ENCODE measurements at places on chromosomes 12 and 14. TPM values are rescaled to one million over a fixed set of nuclear protein-coding genes. Genes with fewer than 3 reads are reported as not detected.

Gene TOMM20L
- polyA plus RNA-seq: 0.56 TPM

DNA sequence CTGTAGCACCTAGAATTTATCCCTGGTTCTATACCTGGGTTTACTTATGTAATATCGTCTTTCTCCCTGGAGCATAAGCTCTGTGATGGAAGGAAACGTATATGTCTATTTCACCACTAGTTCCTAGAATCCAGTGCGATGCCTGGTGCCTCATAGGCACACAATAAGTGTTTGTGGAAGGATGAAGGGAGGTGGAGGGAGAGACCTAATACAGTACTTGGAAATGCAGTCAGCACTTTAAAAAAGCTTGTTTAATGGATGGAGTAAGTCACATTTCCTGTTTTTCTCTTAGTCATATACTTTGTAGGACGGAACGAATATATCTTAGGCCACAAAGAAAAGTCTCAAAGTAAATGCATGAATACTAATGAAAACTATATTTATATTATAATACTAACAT lies 186.5 kb upstream of the HMGA2 start:
- no peak for DNase-seq

DNA sequence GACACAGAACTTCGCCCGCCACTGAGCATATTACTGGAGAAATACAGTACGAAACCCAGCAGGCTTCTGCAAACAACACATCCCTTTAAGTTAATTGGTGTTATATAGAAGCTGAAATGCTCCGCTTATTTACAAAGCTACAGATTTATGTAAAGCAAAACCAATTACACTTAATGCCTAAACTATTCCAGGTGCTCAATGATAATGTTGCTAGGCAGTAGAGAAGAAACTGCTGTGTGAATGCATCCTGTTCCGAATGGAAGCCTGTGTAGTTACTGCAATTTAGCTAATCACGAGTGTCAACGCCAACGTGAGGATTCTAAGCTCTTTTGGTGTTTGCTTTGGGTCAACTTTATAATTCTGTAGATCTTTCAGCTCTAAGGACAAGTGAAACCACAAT lies 89.8 kb downstream of the SLC15A5 start:
- DNase-seq: no peak

Gene LYZ
- 29.1 TPM for polyA plus RNA-seq

- DNase-seq: no peak
Observed at GRCh38 chr12:30923057-30923456, 3.5 kb upstream of the TSPAN11 start.

DNA sequence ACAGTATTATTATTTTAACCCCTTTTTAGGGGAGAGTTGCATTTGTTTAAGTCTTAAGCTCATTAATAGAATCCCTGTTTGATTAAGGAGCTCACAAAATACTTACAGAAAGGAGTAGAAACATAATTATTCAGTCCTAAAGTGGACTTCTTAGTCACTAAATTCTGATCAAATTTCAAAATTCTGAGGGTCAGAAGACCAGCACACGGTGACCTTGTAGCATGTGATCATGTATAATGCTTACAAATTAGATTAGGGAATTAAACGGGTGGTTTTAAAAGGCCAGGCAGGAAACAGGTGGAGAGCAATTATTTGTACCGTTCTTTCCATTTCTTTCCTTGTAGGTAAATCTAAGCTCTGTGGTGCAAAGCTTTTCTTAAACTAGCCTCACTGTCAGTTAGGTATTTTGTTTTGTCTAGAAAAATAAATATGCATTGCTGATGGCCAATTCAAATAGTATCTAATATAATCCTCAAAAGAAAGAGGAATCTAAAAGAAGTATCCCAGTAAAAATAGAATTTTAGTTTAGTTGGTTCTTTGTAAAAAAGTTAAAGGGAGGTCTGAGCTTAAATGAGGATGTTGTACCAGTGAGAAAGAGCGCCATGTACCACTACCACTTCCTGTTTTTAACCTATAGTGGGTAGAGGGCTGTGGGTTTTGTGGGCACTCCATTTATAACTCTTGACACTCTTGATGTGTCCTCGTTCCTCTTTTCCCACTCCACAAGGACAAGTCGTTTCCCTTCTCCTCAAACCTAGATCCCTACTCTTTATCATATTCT lies 51.1 kb downstream of the SLC38A1 start:
- DNase-seq: no peak

Gene SP1
- polyA plus RNA-seq: 43.2 TPM

Gene KRT83
- polyA plus RNA-seq: not detected

Gene IFNG-AS1
- 0.59 TPM for polyA plus RNA-seq

- no peak for DNase-seq
Observed at GRCh38 chr12:63995512-63995911, 151.0 kb downstream of the SRGAP1 start.

Gene SIX4
- polyA plus RNA-seq: 14.6 TPM

DNA sequence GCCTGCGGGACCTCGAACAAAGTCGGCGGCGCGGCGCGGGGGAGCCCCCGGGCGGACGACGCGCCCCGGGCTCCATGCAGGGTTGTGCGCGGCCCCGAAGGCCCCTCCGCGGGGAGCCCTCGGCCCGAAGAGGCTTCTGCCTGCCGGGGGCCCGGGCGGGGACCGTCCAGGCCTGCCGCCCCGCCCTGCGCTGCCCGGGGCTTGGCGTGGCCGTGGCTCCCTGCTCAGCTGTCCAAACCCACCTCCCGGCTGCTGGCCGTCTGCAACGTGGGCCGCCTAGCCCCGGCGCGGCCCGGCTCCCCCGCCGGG lies 670 bp downstream of the DYRK2 start:
- DNase-seq: no peak

Gene GNG2
- polyA plus RNA-seq: 71.5 TPM

DNA sequence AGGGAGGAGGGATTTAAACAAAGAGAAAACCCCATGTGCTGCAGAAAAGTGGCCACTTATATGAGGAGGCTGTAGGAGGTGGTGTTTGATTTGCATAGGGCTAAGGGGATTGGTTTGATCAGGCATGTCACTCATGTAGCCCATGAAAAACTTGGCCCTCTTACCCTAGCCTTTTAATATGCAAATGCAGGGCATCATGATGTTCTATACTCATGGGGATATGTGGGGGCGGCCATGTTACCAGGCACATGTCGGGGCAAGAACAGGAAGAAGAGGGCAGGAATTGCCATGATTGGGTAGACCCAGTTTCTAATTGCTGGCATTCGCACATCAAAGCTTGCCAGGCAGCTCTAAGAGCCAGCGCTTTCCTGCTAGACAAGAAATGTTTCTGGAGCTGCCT lies 28.8 kb downstream of the KLRK1 start:
- no peak for DNase-seq

Gene SIRT4
- 3.2 TPM for polyA plus RNA-seq

GRCh38 chr14:70714055-70714550 lies 72.4 kb downstream of the TTC9 start:
- peak; percentile 81 for DNase-seq

DNA sequence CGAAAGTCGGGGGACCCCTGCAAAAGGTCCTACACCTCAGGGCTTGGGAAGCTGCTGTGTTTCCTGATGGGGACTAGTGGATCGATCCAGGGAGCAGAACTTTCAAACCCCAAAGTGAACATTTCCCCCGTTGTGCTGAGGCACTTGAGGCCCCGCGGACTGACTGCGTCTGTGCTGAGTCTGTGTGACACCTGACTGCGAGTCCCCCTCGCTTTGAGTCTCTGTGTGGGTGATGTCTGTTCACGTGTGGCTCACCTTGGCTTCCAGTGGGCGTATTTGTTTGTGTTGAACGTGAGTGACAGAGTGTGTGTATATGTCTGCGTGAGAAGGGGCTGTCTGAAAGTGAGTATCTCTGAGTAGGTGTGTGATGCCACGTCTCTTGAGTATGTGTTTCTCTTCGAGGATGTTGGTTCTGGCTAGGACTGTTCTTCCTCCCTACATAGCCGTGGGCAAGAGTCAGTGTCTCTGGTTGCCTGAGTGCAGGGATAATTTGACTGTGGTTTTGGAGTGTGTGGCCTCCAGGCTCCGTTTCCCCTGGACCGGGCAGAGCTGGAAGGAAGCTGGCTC lies 1.3 kb downstream of the TEAD4 start:
- DNase-seq: no peak

DNA sequence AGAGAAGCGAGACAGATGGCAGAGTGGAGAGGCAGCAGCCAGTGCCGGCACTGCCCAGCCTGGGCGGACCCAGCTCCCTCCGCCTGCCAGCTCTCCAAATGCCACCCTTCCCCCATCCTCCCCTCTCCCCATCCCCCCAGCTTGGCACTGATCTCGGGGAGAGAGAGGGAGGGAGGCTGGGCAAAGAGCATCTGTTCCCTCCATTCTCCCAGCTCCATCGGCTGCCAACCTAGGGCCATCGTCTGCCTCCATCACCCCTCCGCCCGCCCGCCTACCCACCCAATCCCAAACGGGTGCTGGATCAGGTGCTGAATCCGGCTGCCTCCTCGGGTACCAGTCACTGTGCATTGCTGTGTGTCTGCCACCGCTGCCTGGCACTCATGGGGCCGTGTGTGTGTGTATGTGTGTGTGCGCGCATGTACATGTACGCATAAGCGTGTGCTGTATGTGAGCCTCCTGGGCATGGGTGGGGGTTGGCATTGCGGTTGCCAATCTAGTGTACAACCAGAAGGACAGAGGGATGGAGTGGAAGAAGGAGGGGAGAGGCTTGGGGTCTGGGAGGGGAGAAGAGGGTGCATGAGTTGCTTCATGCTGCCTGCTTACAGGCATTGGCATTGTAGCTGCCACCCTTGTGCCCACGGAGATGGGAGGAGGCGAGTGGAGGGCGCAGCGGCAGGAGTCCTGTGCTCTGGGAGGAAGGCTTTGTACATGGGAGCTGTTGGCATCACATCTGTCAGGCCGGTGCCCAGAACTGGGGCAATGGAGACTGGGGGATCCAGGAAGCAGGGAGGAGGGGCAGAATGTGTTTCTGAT lies 38.4 kb downstream of the ZFHX2 start:
- peak; percentile 26 for DNase-seq

Gene SELPLG
- polyA plus RNA-seq: 5.8 TPM

DNA sequence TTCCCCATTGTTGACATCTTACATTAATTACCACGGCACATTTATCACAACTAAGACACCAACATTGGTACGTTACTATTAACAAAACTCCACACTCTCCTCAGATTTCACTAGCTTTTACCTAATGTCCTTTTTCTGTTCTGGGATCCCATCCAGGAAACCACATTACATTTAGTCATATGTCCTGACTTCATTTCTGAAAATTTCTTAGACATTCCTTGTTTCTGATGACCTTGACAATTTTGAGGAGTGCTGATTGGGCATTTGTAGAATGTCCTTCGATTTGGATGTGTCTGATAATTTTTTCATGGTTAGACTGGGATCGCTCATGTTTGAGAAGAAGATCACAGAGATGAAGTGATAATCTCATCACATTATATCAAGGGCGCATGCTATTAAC lies 34.6 kb upstream of the ACSM4 start:
- no peak for DNase-seq

Gene NAB2
- polyA plus RNA-seq: 28.3 TPM

DNA sequence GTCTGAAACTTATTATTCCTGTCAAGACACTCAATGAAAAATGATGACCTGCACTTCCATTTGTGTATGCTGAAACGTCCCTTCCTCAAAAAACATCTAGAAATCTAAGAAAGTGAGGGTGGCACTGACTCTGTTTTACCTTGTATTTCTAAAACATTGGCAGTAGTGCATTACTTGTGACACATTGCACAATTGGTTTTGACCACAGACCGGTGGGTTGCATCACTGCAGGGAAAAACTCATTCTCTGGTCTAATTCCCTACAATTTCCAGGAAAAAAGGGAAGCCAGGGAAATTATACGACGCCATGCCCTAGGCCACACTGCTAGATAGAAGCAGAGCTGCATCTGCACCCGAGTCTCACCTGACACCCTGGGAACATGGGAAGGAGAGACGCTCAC lies 156.7 kb downstream of the NTF3 start:
- no peak for DNase-seq

- no peak for DNase-seq
Observed at GRCh38 chr14:55901291-55901690, 216.9 kb upstream of the PELI2 start.

DNA sequence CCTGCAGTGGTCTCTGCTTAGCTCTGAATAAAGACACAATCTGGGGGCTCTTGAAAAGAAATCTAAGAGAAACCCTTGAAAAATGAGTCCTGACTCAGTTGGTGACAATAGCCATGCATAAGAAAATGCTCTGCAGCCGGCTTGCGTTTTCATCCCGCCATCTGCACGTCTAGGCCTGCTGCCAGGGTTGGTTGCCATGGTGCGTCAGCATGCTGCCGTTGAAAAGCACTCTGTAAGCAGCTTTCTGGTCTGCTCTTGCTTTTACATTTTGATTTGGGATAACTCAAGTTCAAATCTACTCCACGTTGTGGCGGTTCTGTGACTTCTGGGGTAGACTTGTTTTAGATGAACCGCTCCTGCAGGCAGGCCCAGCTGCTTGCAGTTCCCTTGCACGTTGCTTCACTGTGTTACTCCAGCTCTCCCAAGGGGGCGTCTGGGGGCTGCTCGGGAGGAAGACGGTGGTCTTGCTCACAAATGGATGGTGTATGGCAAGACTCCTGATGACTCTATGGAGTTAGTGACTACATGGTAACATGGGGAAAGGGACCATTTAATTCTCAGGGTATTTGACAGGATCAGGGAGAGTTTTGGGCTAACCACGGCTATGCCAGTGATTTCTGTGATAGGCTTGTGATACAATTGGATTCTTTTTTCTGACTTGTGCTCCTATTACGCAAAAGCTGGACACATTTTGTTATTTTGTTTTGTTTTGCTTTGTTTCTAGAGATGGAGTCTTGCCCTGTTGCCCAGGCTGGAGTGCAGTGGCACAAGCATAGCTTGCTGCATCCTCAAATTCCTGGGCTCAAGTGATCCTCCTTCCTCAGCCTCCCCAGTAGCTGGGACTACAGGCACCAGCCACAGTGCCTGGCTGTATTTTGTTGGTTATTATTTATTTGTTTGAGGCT lies 15.8 kb downstream of the WNT5B start:
- DNase-seq: peak; percentile 88
